Muscle of arm (tissue), 14 donors: ENCODE measurements at places on chromosomes 2 and 18. TPM values are rescaled to one million over a fixed set of nuclear protein-coding genes. Genes with fewer than 3 reads are reported as not detected.

GRCh38 chr2:46653539-46653938 is 174.2 kb downstream of the TMEM247 start:
- DNase-seq = no peak

- DNase-seq = no peak
These were observed 36.2 kb downstream of the ASB1 start for GRCh38 chr2:238462782-238463396.

DNA sequence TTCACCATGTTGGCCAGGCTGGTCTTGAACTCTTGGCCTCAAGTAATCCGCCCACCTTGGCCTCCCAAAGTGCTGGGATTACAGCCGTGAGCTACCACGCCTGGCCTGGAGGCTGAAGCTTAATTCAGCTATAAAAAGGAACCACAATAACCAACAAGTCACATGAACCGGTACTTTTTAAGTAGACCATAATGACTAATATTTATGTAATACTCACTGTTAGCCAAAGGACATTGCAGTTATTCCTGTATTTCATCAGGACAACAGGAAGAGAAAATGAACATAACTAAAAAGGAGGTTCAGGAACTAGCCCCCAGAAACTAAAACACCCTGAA is 49.0 kb upstream of the TMEM87B start:
- DNase-seq = no peak

FBLN7 gene
- polyA plus RNA-seq = 7.6 TPM

C2orf80 gene
- not detected for polyA plus RNA-seq
